GM12878 (cell line): ENCODE measurements at places on chromosomes 2 and 18.

- DNase-seq, result no peak
Measured at GRCh38 chr2:54539683-54540082, 83.6 kb downstream of the SPTBN1 start.

GRCh38 chr2:41483982-41484857 lies 563.6 kb upstream of the PKDCC start:
- DNase-seq, result no peak

- DNase-seq, result no peak
Measured at GRCh38 chr18:12543697-12544096, 114.2 kb downstream of the SPIRE1 start.

DNA sequence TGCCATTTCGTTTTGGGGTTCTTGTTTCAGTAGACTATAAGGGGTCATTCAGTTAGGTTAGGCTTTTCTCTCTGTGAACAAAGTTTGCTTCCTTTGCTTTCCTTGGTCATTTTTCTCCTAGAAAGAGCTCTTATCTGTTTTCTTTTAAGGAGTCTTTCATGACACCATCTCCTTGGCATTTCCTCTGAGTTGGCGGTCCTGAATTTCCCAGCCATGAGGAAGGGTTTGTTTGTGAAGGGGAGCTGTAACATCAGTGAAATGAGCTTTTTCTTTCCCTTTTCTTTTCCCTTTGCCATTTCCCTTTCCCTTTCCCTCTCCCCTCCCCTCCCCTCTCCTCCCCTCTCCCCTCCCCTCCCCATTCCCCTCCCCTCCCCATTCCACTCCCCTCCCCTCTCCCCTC lies 61.7 kb downstream of the MAP4K4 start:
- no peak for DNase-seq

GRCh38 chr2:200496696-200497095 lies 13.2 kb downstream of the KCTD18 start:
- no peak for DNase-seq
